ENCODE measurements at places on chromosomes 6 and 20.

GRCh38 chr6:94845742-94846141 lies 731.6 kb upstream of the MANEA start:
- no peak for DNase-seq

- DNase-seq, result no peak
Measured at GRCh38 chr6:84897011-84897410, 132.6 kb upstream of the TBX18 start.

DNA sequence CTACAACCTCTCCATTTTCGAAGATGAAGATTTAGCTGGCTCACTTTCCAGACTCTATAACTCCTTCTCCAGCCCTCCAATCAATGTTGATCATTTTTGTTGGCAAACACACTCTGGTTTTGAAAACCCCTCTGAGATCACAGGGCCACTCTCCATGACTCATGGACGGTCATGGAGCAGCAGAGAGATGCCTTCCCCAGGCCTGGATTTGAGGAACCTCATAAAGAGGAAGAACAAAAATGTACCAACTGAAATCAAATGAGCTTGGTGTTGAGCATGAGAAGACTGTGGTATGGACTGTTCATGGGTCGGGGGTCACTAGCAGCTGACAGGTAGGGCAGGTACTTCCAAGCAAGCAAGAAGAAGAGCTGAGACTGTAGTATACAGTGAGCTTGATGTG lies 112.8 kb upstream of the INSM1 start:
- no peak for DNase-seq

- DNase-seq, result no peak
Measured at GRCh38 chr20:2142649-2143048, 41.0 kb downstream of the STK35 start.

GRCh38 chr6:44395501-44395900 lies 8.0 kb downstream of the CDC5L start:
- DNase-seq, result no peak

DNA sequence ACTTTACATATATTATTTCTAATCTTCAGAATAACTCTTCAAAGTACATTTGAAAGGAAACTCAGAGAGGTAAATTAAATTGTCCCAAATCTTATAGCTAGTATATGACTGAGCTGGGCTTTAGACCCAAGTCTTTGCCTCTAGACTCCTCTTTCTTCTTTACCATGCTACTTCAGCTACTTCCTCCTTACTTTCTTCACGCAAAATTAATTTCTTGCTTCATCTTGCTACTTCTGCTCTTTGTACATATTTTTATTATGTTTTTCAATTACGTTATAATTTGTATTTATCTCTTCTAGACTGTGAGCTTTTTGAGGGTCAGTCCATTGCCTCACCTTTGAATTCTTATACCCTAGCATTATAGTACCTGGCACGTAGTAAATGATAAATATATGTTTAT lies 5.3 kb downstream of the TMEM170B start:
- no peak for DNase-seq

DNA sequence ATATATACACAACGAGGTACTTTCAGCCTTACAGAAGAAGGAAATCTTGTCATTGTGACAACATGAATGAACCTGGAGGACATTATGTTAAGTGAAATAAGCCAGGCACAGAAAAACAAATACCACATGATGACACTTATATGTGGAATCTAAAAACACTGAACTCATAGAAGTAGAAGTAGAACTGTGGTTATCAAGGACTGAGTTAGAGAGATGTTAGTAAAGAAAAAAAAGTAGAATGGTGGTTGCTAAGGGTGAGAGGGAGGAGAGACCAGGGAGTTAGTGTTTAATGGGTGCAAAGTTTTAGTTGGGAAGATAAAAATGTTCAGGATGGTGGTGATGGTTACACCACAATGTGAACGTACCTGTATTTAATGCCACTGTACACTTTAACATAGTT lies 4.8 kb upstream of the STX11 start:
- DNase-seq, result no peak

- DNase-seq, result no peak
Measured at GRCh38 chr6:52510213-52510562, 66.7 kb downstream of the TRAM2 start.

GRCh38 chr6:6703699-6704098 lies 115.2 kb downstream of the LY86 start:
- no peak for DNase-seq

- DNase-seq, result peak; percentile 57
Measured at GRCh38 chr6:43070028-43070632, 6.0 kb upstream of the PTK7 start.

DNA sequence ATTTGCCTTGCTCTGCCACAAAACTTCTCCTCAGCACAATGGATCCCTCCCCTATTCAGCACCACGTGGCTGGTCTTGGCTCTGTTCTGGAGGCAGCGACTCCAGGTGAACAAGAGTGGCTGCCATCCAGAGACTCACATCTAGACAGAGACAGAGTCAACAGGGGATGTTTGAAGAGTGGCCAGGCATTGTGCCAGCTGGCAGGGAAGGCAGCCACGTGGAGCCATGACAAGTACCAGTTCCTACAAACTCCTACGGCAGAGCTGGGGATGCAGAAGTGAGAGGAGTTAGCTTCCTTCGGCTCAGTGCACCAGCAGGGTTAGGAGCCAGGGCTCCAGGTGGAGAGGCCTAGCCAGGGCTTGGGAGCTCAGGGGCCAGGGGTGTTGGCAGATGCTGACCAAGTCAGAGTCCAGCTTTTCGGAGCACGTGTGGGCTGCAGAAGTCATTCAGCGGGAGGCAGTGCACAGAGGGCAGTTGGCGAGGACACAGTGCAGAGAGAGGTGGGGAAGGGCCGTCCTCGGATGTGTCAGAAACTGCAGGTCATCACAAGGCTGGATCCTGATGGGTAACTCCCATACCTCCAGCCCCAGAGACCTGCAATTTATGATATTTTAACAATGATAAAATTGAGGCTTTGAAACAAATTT lies 171.7 kb upstream of the PDE10A start:
- DNase-seq, result no peak

GRCh38 chr6:154482858-154483257 lies 27.6 kb downstream of the CNKSR3 start:
- DNase-seq, result no peak

DNA sequence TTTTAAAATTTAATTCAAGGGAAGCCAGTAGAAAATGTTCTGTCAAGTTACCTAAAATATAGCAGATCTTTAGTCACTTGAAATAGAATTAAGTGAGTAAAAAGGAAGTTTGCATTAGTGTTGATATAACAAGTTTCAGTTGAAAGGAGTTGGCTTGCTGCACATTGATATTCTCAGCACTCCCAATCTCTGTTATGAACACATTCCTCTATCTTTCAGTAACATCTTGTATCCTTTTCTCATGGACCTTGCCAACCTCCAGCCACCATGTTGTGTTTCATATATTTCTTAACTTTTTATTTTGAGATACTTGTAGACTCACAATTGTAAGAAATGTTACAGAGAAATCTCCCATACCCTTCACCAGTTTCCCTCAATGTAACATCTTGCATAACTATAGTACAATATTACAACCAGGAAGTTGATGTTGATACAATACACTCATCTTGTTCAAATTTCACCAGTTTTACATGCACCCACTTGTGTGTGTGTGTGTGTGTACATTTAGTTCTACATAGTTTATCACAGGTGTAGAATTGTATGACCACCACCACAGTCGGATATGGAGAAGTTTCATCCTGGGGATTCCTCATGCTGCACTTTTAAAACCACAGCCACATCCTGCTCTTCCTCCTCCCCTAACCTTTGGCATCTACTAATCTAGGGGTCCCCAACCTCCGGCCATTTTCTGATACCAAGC lies 20.2 kb upstream of the PAQR8 start:
- no peak for DNase-seq

DNA sequence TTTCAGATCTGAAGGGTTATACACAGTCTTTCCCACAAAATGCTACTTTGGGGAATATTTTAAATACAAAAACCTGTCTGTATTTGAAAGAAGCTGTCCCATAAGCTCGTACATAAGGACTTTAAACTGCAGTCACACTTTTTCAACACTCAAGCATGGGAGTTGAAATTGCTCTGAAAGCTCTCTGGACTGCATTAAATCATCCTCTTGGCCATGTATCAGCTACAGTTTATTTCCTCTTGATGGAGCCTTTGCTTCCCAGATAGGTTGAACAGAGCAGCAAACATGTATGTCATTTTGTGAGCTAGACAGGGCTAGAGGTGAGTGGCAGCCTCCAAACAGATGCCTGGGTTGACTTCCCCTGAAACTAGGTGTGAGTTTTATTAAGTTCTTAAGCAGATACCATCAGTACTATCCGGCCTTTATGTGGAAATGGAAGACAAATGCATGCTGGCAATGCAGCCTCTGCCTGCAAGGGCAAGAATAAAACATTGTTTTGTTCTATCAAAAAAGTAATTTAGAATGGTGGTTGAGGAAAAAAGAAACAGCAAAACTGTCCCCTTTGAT lies 105.9 kb upstream of the ENPP5 start:
- no peak for DNase-seq

DNA sequence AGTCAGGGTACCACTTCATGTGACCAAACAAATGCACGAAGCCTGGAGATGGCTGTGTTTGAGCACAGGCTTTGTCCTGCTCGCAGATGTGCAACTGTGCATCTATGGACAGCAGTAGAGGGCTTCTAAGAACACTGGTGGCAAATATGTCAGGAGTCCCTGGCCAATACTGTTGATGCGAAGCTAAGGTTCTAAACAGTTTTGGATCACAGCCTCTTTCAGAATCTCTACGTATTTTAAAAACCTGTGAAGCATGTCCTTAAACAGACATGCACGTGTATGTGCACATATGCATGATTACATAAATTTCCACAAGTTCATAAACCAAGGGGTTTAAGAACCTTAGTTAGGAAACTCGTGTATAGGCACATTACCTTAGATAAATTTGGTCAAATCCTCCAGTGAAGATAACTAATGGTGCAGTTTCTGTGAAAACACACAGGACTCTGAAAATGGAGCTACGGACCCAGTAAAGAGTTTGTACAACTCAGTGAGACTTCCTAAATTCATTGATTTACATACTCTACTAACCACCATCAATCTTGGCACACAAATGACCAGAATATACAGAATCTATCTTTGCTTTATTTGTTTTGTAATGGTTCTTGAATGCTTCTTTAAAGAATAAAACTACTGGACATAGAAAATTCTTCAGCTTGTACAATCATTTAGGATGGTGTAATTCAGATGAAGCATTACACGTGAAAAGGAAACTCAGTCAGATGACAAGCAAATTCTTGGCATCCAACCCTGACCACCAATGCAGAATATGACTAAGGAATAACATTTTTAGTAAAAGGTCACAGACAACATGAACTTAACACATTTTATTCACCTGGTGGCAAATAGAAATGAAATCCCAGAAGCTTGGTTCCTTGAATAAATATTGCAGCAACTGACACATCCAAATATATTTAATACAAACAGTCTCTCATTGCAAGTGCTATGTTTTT lies 27.4 kb downstream of the KCNQ5 start:
- DNase-seq, result no peak

DNA sequence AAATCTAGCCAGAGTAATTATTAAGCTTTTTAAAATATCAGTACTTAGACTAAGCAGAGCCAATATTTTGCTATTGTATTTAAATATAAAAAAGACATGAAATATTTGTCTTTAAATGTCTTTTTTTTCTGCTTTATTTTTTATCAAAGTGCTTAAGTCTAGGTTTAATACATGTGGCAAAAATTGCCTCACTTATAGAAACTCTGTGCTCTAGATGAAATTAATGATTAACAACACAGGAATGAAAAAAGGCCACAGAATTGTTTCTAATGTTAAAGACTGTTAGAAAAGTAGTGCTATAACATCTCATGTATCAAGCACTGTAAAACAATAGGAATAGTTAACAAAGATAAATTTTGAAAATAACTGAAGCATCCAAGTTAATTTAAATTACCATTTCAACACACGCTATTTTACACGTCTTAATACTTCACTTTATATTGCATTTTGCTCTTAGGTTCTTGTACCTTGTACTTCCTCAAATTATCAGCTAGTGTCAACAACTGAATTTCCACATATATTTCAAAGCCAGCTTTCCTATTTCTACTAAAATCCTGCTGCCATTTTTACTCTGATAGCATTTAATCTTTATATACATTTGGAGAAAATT lies 1515.1 kb downstream of the HACE1 start:
- no peak for DNase-seq

- DNase-seq, result no peak
Measured at GRCh38 chr6:7674291-7674690, 51.6 kb upstream of the BMP6 start.

DNA sequence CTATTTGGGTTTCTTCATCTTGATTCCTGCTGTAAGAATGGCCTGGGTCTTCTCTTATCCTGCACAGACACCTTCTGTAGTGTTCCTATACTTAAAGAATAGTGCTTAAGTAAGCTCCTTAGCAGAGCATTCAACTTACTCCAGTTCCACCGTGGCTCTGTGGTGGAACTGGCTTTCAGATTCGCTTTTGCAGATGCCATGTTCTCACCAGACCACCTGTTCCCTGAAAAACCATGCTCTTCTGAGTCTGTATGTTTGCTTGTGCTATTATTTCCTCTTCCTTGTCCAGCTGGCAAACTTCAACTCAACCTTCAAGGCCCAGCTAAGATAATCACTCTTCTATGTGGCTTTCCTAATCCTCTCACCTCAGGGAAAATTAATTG lies 4.9 kb downstream of the ELMO2 start:
- no peak for DNase-seq
